Tongue (tissue), 3 donors: ENCODE measurements at places on chromosomes 7 and 10.

- peak; percentile 10 for DNase-seq
Measured at GRCh38 chr10:92395271-92395670, 104.3 kb downstream of the MARCHF5 start.

GRCh38 chr7:67655168-67655567 lies 658.5 kb downstream of the TYW1 start:
- no peak for DNase-seq

- DNase-seq = peak; percentile 91
Measured at GRCh38 chr7:150978126-150978789, at the start of gene KCNH2. Gene KCNH2, minus strand, starts transcription at chr7:150978321. Its CDS starts 408 bp downstream, at chr7:150977913.

DNA sequence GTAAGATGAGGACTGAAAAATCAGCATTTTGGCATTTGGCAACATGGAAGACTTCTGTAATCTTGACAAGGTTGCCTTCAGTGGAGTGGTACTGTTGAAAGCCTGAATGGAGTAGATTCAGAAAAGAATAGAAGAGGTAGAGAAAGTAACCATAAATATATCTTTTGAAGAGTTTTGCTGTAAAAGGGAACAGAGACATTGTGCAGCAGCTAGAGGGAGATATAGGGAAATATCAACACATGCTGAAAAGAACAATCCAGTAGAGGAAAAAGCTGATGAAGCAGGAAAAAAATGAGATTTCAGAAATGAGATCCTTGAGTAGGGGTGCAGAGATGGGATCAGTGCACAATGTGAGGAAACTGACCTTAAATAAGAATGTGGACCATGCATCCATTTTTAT lies 60.0 kb downstream of the RAPGEF5 start:
- DNase-seq = no peak

DNA sequence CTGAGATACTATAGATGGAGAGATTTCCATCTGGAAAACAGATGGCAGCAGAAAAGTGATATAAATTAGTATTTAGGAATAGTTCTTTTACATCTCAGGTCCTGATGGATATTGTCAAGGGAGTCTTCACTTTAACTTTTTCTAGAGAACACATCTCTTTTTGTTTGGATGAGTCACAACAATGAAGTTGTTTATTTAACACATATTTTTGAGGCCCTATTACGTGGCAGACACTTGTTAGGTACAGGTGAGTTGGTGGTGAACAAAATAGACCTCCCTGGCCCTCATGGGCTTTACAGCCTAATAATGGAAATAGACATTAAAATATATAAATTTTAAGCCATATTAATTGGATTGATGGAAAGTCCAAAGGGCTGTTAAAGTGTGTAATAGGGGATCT lies 168.3 kb downstream of the VTI1A start:
- DNase-seq = no peak

GRCh38 chr10:69057951-69058297 lies 30.0 kb upstream of the SRGN start:
- no peak for DNase-seq

DNA sequence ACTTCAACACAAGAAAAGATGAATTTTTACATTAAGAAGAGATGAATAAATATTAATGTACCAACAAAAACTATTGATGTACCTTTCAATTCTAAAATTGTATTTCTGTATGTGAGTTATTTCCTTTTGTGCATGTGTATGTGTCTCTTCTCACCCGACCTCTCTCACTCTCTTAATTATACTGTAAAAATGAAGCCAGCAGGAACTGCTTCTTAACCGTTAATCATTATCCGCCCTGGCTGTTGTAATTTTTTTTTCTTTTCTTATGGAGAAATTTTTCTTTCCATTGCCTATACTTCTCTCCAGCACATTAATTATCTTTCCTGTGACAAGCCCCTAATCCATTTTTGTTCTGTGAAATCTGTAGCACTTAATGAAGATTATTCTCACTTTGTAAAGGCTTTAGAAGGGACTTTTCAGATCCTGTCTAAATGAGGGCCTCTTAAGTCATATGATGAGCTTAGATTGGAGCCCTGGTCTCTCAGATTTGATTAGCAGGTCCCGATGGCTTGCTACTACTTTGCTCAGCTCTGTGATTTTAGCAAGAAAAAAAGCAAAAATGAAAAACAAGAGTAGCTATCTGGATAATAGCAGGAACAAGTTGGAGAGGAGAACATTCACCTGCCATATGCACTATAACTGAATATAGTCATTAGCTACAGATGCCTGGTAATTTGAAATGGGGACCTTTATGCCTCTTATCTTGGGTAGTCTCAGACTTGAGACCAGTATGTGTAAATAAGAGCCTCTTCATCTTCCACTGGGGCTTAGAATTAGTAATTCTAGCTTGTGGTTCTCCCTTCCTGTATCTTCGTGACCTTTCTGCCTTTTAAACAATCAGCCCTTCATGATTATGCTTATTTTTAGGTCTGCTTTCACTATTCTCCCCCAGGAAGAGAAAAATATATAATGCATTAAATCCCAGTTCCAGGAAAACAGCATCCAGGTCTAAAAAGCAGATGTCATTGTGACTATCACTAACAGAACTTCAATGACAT lies 80.0 kb upstream of the COL1A2 start:
- no peak for DNase-seq
